ENCODE measurements at places on chromosomes 13 and 19.
A peak's percentile ranks its signal among the peaks of the same experiment; 100 is the strongest.

DNA sequence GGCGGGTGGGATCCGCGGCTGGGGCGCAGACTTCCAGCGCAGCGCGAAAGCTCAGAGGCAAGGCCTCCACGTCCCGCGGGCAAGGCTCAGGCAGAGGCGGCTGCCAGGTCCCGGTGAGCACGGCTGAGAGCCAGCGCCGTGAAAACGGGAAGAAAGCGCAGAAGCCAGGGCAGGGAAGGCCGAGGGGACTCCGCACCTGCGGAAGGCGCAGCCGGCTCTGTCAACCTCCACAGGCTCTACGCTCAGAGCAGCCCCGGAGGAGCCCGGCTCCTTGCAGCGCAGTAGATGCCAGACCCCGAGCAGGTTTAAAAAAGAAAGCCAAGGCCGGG lies 131.0 kb downstream of the RNF17 start:
- DNase-seq = no peak

DNA sequence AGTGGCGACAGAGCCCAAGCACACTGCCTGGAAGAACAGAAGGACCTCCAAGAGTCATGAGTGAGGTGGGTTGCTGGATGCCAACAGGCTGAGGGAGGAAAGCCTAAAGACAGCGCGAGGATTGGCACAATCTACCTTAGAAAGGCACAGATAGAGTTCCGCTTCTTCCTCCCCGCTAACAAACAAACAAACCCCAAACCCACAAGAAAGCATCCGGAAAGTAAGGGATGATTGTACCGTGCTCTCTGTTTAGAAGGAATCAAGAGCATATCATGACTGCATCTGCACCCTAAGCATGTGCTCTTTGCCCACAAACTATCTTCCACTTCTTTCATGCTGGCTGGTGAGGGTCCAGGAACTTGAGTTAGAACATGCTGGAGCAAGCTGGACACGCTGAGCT lies 233.0 kb upstream of the KLF12 start:
- no peak for DNase-seq

DNA sequence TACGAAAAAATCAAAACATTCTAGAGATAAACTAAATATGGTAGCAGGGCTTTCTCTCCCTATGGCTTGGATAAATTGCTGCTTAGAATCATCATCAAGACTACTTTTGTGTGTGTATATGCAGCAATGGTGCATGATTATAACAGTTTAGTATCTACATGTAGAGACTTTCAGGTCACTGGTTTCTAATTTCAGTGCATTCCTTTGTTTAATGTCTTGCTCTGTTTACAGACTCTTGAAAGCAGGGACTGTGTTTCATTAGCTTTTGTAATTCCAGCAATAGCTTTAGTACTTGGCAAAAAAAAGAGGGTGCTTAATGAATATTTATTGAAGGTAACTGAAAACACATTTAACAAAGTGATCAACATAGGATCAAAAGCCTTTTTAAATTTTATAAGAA lies 420.7 kb downstream of the PCDH9 start:
- DNase-seq = peak; percentile 68

- DNase-seq = peak; percentile 38
Measured at GRCh38 chr19:38319421-38320258, at the start of gene KCNK6. Gene KCNK6 (plus strand): TSS chr19:38319845. CDS start chr19:38319951, 106 bp downstream.

- DNase-seq = no peak
Measured at GRCh38 chr19:56597696-56598095, 2.6 kb downstream of the ZNF71 start.

DNA sequence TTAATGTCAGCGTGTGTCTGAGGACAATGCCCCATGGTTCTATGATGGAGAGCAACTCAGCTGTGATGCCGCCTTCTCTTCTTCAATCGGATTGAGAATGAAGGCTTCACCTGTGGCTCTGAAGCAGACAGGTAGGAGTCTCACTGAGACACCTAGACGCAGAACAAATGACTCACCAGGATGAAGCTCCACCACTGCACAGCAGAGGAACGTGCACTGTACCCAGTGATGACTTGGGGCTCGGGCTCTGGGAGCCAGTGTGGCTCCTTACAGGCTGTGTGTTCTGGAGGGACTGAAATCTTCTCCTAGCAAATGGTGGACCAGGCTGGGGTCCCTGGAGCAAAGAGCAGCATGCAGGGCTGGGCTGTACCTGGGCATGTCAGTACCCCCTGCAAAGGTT lies 44.0 kb downstream of the CCDC70 start:
- no peak for DNase-seq

DNA sequence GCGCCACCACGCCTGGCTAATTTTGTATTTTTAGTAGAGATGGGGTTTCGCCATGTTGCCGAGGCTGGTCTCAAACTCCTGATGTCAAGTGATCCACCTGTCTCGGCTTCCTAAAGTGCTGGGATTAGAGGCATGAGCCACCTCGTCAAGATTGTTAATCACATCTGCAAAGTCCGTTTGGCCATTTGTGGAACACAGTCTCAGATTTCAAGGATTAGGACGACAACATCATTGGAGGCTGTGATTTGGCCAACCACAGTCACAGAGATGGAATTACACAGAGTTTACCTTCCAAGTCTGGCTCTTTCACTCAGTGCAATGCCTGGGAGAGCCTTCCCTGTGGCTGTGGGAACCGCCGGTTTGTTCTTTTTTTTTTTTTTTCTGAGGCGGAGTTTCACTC lies 17.8 kb downstream of the SULT2B1 start:
- DNase-seq = no peak

- DNase-seq = no peak
Measured at GRCh38 chr13:108070491-108070890, 144.8 kb downstream of the LIG4 start.

DNA sequence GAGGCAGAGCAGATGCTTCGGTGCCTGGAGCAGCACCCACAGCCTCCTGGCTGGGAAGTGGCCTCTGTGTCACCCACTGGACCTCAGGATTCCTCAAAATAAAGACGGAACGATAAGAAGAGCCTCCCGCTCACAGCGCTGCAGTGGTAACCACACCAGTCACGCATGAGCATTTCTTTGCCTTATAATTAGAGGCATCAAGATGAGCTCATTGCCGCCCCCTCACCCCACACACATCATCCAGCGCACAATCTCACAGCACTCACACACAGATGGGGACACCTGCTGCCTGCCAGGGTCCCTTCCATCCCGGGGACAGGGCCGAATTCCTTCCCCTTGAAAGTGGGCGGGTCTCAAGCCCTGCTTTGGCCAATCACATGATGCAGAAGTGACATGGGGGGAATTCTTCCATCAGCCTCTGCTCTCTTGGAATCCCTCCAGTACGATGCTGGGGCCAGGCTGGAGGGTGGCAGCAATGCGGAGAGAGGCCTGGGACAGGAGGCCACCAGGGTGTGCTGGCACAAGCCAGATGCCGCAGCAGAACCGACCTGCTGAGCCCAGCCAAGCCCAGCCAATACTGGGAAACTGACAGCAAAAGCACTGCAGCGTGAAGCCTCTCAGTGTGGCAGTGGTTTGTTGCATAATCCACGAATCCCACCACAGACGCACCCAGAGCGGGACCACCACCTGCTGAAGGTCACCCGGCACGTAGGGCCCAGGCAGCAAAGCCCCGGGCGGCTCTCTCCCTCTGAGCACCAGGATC lies 16.0 kb downstream of the PIP5K1C start:
- no peak for DNase-seq

DNA sequence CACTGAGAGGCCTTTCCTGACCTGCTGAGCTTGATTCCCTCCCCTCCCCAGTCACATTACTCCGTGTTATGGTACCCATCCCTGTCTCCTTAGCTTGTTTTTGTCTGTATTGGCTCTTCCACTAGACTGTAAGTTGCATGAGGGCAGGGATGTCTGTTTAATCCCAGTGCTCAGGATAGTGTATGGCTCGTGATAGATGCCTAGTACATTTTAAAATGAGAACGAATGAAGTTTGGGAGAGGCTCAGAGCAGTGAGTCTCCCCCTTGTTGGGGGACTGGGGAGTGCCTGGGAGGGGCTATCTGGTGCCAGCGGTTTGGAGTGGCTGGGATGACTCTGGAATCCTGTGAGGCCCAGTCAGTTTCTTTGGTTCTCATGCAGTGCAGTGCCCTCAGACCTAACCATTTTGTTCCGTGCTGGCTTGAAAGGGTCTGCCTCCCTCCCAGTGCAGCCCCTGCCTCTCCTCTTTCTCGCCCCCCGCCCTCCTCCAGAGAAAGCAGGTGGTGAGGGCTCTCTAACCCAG lies 35.5 kb downstream of the ACTN4 start:
- no peak for DNase-seq

DNA sequence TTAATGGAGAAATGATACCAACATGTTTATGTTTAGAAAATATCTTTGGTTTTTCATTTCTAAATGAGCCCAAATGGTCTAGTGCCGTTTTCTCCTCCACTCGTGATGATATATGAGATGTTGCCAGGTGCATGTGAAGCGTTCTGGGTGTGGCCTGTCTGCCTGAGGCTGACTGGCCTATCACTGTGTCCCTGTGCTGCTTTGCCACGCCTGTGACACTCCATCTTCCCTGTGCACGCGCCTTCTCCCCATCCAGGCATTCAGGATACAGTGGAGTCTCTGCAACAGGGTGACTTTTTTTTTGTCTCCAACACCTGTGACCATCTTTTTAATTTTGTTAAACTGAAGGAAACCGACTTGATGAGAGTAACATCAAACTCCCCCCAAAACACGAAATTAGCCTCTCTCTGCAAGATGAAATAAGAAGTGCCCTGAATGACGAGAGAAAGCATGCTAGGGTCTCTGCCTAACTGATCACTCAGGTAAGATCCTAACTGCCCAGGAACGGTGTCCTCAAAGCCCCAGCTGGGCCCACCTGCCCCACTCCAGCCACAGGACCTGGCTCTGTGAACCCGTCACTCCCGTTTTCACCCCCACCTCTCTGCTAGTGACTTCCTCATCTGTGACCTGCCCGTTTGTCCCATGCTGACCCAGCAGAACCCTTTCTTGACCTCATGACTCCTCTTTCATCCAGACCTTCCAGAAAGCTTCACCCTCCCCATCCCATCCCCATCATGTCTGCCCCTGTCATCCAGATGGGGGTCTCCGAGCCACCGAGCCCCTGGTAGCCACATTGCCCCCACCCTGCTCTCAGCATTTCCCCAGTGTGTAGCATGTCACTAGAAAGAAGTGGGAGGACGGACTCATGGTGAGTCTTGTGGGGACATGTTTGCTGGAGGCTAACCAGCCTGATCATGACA lies 33.2 kb upstream of the TFDP1 start:
- peak; percentile 97 for DNase-seq

GRCh38 chr19:56988299-56988698 lies 131.5 kb upstream of the USP29 start:
- peak; percentile 39 for DNase-seq

- peak; percentile 95 for DNase-seq
Measured at GRCh38 chr13:53198736-53199135, 170.1 kb downstream of the OLFM4 start.

- no peak for DNase-seq
Measured at GRCh38 chr19:42629191-42629590, 34.5 kb upstream of the CEACAM8 start.

- DNase-seq = no peak
Measured at GRCh38 chr13:57546942-57547341, 84.6 kb upstream of the PCDH17 start.

GRCh38 chr13:90997951-90998350 lies 349.5 kb upstream of the MIR17HG start:
- DNase-seq = no peak

Measured in NCI-H1417 (cell line).